Fibroblast of skin of back (primary cell): ENCODE measurements at places on chromosomes 1 and 21.
A peak's percentile ranks its signal among the peaks of the same experiment; 100 is the strongest.

GRCh38 chr1:54173681-54174080, 20.9 kb upstream of the CDCP2 start:
- DNase-seq: no peak

- no peak for DNase-seq
These were observed 392.4 kb downstream of the RPS6KC1 start for GRCh38 chr1:213443415-213443814.

- DNase-seq: peak; percentile 30
These were observed at the start of gene MX1 for GRCh38 chr21:41425954-41426675. Gene MX1, plus strand, starts transcription at chr21:41426239. Its CDS starts 5,832 bp downstream, at chr21:41432071.

- DNase-seq: no peak
These were observed 85.2 kb downstream of the HIVEP3 start for GRCh38 chr1:41833519-41834000.

GRCh38 chr1:111475701-111476100, 1.9 kb downstream of the C1orf162 start:
- DNase-seq: no peak

DNA sequence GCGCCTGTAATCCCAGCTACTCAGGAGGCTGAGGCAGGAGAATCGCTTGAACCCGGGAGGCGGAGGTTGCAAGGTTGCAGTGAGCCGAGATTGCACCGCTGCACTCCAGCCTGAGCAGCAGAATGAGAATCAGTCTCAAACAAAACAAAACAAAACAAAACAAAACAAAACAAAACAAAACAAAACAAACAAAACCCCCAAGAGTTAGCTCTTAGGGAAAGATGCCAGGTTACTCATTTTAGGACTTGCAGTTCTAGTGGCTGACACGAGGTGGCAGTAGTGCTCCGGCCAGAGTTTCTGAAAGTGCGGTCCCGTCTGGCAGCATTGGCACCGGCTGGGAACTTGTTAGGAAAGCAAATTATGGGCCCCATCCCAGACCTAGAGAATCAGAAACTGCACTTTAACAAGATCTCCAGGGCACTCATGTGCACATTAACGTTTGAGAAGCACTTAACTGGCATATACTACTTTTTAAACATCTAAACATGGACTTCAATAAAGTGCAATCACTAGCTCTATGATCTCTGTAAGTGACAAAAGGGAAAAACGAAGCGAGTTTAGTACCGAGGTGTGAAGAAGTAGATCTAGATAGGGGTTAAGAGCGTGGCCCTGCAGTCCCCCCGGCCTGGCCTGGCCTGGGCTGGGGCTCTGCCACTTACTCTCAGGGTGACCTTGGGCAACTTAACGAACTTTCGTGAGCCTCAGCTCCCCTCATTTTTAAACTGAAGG, 41.9 kb upstream of the TNFRSF1B start:
- peak; percentile 50 for DNase-seq

- no peak for DNase-seq
These were observed 10.3 kb upstream of the SLC45A1 start for GRCh38 chr1:8307628-8308027.

DNA sequence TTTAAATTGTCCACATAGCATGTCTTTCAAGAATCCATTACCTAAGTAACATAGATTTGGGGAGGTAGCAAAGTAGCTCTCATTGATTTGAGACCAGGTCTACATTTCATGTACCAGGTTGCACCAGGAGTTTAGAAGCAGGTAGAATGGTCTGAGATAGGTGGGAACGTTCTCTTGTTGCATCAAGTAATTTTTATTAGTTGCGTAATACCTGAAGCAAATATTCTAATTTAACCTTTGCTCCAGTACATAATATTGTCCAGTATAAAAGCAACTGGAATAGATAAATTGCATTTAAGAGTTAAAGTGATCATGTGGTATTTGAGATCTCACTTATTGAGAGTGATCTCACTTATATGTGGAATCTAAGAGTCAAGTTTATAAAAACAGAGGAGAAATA, 597.1 kb upstream of the PRMT6 start:
- DNase-seq: no peak

- DNase-seq: no peak
These were observed 280.5 kb upstream of the CAMK1G start for GRCh38 chr1:209302779-209303568.

GRCh38 chr1:74772945-74773344, 40.0 kb downstream of the TYW3 start:
- no peak for DNase-seq

DNA sequence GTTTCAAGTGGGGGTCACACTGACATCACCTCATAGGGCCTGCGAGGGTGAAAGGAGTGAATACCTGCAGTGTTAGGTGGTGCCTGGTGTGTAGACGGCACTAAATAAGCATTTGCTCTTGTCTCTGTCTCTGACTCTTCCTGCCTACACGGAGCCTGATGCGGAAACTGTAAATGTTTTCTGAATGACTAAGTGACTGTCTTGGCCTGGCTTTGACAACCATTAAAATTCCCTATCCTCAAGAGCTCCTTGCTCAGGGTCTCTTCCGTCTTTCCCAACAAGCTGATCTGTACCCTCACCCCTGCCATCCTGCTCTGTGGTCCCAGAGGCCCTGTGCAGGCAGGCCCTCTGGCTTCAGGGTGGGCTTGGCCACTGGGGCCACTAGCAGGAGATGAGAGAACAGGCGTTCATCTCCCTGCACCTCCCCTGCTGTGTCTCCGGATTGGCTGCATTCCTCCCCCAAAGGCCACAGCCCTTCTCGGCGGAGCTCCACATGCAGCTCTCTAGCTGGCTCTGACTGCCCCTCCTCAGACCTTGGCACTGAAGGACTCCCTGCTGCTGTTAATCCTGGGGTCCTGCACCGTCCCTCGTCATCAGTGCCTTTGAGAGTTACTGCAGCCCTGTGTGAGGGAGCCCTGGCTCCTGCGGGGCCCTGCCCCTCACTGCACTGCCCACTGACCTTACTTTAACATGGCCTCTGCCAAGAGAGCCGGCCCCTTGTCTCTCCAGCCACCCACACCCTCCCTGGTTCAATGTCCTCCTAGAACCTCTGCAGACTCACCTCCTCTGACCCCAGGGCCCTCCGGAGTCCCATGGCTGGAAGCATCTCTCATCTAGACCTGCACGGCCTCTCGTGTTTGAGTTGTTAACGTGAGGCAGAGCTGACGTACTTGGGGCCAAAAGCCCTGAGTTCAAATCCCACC, 211.1 kb downstream of the MATN1 start:
- DNase-seq: peak; percentile 84

DNA sequence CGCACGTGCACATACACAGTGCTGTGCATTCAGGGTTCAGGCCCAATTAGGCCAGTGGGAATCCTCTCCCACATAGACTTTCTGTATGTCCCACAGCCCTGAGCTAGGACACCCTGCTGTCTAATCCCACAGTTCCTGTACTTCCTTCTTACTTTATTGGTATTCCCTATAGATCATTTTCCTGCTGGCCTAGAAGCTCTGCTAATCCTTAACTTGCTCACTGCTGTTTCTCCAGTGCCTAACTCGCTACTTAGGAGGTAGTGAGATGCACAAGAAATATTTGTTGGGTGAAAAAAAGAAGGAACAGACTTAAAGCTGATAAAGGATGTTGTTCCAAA, 34.1 kb upstream of the FHAD1 start:
- no peak for DNase-seq

DNA sequence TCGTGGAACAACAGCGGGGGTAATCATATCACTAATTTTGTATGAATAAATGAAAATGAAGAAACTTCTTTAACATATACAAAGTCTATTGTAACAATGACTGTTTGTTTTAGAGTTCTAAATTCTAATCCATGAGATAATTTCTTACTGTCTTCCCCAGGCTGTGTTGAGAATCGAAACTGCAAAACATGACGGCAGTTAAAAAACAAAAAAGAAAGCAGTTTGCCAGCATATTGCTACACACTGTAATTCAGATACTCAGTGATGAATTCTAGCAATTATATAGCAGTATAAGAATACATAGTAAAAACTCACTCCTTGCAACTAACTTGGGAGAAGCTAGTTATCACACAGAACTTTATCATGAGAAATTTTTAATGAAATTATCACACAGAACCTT, 22.1 kb downstream of the INSL5 start:
- no peak for DNase-seq

DNA sequence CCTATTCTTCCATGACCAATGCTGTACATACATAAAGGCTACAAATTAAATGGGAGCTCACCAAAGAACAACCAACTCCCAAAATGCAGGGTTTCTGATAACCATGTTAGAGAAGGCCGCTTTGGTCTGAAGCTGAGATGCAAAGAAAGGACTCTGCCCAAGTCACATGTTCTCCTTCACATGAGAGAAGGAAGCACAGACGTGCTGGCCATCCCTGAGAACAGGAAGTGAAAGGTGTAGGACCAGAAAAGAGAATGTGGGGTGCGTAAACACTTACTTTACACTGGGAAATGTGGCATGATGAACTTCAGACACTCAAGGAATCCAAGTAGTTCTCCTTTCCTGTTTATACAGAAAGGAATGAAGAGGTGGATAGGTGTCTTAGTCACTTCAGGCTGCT, 31.7 kb upstream of the TADA1 start:
- DNase-seq: no peak

DNA sequence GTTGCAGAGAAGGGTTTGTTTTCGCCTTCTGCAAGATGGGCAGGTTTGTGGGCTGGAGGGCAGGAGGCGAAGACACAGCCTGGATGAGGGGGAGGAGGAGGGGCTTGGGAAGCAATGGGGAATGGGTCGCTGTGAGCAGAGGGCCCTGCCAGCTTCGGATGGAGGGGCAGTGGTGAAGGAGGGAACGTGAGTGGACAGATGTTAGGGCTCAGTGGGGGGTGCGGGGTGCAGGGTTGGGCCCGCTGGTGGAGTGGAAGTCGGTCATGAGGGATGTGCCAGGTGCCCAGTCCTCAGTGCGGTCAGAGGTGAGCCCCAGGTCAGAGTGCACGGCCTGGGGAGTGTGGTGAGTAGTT, 55.5 kb upstream of the ABCG1 start:
- DNase-seq: no peak

GRCh38 chr1:204301171-204301957, 58.4 kb downstream of the PLEKHA6 start:
- DNase-seq: no peak

DNA sequence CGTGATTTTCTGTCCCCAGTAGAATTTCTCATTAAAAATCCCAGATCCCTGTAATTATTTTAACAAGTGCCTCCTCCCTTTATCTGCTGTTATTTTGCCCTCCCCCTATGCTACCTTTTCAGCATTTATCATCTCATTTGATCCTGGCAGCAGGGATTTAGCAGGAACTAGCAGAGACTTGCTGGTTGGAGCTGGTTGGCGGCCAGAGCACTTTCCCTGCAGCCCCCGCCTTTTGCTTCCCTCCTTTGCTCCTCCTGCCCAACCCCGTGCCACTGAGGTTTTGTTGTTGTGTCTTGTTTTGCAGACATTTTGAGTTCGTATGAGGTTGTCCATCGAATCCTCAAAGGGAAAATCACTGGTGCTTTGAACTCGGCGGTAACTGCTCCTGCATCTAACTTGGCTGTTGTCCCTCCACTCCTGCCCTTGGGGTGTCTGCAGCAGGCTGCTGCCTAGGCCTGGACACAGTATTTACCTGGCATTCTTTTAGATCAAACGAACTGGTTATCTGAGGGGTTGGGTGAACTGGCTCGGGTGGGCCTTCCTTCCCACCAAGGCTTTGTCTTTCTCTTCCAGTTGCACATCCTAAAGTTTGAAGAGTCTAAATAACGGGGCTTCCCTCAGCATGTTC, 11.2 kb downstream of the UBE2Q1 start:
- DNase-seq: no peak

GRCh38 chr1:47951545-47952235, 45.5 kb downstream of the TRABD2B start:
- no peak for DNase-seq

- peak; percentile 81 for DNase-seq
These were observed 43.4 kb downstream of the KIF1B start for GRCh38 chr1:10253755-10254154.

- DNase-seq: peak; percentile 69
These were observed 28.7 kb upstream of the SLC45A3 start for GRCh38 chr1:205709059-205709398.

DNA sequence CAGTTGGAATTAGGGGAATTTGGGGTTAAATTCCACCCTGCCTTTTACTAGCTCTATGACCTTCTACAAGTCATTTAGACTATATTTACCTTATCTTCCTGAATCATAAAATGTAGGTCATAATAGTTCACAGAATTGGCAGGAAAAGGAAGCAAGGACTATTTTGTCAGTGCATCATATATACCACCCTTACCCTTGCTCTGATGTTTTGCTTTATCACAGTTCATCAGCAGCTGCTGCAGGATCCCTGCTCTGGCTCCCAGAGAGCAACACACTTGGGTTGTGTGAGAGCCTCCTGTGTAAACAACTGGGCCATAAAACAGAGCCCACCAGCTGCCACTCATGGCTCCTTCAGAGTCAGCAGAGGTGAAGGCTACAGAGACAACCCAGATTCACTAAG, 631.6 kb upstream of the CAMK1G start:
- peak; percentile 2 for DNase-seq

- DNase-seq: no peak
These were observed 14.0 kb upstream of the ALX3 start for GRCh38 chr1:110084227-110085078.

GRCh38 chr1:156836892-156837291, 20.2 kb upstream of the SH2D2A start:
- DNase-seq: no peak

- DNase-seq: peak; percentile 98
These were observed 331.6 kb upstream of the DUSP10 start for GRCh38 chr1:222073307-222073995.

DNA sequence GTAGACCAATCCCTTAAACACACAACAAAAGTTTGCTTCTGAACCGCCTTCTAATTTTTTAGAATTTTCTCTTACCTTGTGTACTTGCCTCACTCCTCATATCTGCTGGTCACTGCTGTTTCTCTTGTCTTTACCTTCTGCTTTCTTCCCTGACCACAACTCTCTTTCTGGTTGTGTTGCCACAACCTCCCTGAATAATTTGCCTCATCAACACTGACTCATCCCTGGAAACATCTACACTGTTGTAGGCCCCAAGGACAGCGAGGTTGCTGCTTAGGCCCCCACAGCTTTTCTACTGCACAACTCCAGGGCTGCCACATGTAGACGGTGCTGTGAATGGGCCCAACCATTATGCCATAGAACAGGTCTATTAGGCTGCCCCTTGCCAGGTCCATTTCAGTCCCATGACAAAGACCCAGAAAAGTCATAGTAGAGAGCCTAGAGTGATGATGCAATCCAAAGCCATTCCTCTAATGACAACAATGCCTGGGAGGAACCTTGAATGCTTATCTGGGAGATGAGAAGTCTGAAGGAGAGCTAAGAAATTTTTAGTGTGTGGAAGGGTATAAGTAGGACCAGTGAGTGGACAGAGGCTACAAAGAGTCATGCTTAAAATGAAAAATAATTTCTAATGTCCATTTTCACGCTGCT, 36.6 kb upstream of the LCE5A start:
- no peak for DNase-seq

- peak; percentile 90 for DNase-seq
These were observed 60.4 kb upstream of the GORAB start for GRCh38 chr1:170471398-170472053.

DNA sequence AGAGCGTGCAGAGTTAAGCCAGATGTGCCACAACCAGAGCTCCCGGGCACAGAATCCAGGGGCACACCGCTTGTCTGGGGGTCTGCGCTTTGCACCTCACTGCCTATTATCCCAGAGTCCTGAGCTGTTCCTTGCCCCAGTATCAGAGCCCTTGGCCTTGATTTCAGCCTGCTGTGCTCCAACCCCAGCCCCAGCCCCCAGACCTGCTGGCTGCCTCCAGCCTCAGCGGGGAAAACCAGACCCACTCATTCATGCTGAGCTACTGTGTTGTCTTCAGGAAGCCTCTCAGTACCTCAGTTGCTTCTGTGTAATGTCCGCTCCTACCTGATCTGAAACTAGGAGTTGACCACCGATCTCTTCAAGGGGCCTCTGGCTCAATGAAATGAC, 1.1 kb downstream of the IKBKE start:
- no peak for DNase-seq
